ENCODE measurements at places on chromosomes 3 and 15. TPM values are rescaled to one million over a fixed set of nuclear protein-coding genes. Genes with fewer than 3 reads are reported as not detected.

DNA sequence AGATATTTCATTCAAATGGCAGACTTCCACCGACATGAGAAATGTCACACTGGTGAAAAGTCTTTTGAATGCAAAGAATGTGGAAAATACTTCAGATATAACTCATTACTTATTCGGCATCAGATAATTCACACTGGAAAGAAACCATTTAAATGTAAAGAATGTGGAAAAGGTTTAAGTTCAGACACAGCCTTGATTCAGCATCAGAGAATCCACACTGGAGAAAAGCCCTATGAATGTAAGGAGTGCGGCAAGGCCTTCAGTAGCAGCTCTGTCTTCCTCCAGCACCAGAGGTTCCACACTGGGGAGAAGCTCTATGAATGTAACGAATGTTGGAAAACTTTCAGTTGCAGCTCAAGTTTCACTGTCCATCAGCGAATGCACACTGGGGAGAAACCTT, 8.6 kb upstream of the ZNF621 start:
- H3K27ac ChIP-seq = no peak overlapping the region
- DNase-seq = no peak
- H3K27me3 ChIP-seq = no peaks in the 10 kb centered on the region
- H3K4me3 ChIP-seq = no peak overlapping the region
- no peaks in the 10 kb centered on the region for H3K4me1 ChIP-seq

FAM81A gene
- total RNA-seq = 5.7 TPM

DNA sequence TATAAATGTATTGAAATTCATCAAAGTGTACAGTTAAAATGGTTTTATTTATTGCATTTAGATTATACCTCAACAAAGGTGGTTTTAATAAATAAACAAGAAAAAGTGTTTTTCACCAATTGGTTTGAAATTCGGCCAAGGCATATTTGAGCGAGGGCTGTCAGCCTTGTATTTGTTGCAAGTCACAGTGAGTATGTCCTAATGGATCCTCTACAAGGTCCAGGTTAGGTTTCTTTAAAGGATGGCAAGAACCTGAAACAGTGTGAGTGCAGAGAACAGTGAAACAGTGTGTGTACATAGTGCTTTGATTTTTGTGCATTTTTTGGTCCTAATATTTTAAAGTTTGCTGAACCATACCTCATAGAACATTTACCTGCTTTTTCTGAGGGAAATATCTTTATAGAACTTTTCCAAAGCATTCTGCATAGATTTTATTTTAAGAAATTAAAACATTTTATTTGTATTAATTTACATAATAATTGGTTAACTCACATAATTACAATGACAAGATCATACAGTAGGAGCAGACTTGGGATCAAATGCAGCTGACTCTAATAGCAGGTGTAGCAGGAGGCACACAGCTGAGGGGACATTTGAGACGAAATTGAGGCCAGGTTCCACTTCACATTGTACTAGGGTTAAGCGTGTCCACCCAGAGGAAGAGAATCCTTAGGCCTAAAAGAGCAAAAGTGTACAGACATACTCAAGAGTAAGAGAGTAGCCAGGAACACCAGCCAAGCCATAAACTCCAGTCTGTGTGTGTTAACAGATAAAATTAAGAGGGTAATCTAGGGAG, 428.8 kb upstream of the TPRG1 start:
- no peaks in the 10 kb centered on the region for H3K36me3 ChIP-seq
- no peak overlapping the region for H3K27ac ChIP-seq
- no peaks in the 10 kb centered on the region for H3K27me3 ChIP-seq
- no peak overlapping the region for H3K4me3 ChIP-seq

DCBLD2 gene
- 42.3 TPM for total RNA-seq

GRCh38 chr3:170889630-170890029, 18.8 kb downstream of the EIF5A2 start:
- H3K4me1 ChIP-seq = no peaks in the 10 kb centered on the region
- DNase-seq = peak; percentile 83
- no peaks in the 10 kb centered on the region for H3K27me3 ChIP-seq
- H3K36me3 ChIP-seq = no peaks in the 10 kb centered on the region
- H3K27ac ChIP-seq = no peak overlapping the region

LIPH gene
- total RNA-seq = 0.61 TPM

LRCH3 gene
- total RNA-seq = 44.5 TPM

GRCh38 chr3:122628567-122628966, 51.1 kb downstream of the PARP15 start:
- no peak overlapping the region for H3K27ac ChIP-seq
- DNase-seq = no peak
- H3K36me3 ChIP-seq = no peaks in the 10 kb centered on the region
- H3K4me3 ChIP-seq = no peak overlapping the region
- H3K27me3 ChIP-seq = no peaks in the 10 kb centered on the region
- H3K4me1 ChIP-seq = no peaks in the 10 kb centered on the region

PIAS1 gene
- total RNA-seq = 38.4 TPM

DNA sequence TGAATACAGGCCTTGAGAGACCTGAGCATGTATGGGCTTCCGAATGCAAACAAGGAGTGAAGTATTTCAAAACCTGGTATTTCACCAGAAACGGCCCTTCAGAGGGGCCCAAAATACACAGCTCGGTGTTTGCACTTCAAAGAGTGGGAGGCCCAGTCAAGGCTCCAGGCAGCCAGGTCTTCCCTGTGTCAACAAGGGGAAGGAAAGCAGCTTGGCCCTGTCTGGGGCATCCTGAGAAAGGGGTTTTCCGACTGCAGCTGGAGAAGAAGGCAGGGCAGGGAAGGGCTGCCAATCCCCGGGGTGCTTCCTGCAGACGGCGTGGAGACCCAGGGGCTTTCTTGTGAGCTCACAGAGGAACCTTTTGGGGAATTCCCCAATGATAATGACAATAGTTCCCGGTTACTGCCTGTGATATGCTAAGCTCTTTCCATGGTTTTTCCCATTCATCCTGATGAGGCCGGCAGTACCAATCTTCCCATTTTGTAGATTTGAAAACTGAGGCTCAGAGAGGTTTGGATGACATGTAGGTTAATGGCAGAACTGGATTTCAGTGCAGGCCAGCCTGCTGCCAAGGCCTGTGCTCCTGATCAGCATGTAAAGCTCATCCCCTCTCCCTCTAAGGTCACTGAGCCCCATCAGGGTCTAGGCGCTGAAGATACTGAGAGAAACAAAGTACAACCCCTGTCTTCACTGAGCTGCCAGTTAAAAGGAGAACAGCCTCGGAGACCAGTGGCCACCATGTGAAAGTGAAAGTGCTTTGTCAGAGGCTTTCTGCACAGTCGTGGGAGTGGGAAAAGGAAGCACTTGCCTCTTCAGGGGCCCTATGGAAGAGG, 43.0 kb upstream of the TLE3 start:
- peaks cover 13% of the 10 kb centered on the region for H3K4me1 ChIP-seq
- no peak overlapping the region for H3K4me3 ChIP-seq
- no peaks in the 10 kb centered on the region for H3K36me3 ChIP-seq
- H3K27ac ChIP-seq = no peak overlapping the region
- DNase-seq = no peak
- H3K27me3 ChIP-seq = peaks cover 7% of the 10 kb centered on the region

Measured in spinal cord (tissue), 10 donors.